ENCODE measurements at places on chromosomes 3 and 15. TPM values are rescaled to one million over a fixed set of nuclear protein-coding genes. Genes with fewer than 3 reads are reported as not detected.

ADAMTSL3 gene
- 0.32 TPM for total RNA-seq

PLOD2 gene
- 65.9 TPM for total RNA-seq

PLSCR5 gene
- total RNA-seq = not detected

DPPA4 gene
- total RNA-seq = not detected

GOLGB1 gene
- 67.1 TPM for total RNA-seq

GALNT15 gene
- 16.0 TPM for total RNA-seq

RBP2 gene
- total RNA-seq = not detected

RNF13 gene
- 60.8 TPM for total RNA-seq

VWA5B2 gene
- not detected for total RNA-seq

NTRK3 gene
- total RNA-seq = not detected

INSYN1 gene
- total RNA-seq = 2.5 TPM

SUCLG2 gene
- 80.5 TPM for total RNA-seq

ISL2 gene
- 6.7 TPM for total RNA-seq

SPATA16 gene
- total RNA-seq = not detected

PARL gene
- total RNA-seq = 30.7 TPM

BFSP2 gene
- not detected for total RNA-seq

PLS1 gene
- 0.17 TPM for total RNA-seq

C3orf49 gene
- total RNA-seq = not detected

GOLGA6L9 gene
- 1.7 TPM for total RNA-seq

RHCG gene
- 0.16 TPM for total RNA-seq

SOX2 gene
- not detected for total RNA-seq

PRTG gene
- total RNA-seq = 0.47 TPM

FANCD2OS gene
- total RNA-seq = not detected

MOBP gene
- not detected for total RNA-seq

XCR1 gene
- not detected for total RNA-seq

A4GNT gene
- total RNA-seq = not detected

ZNF620 gene
- 0.47 TPM for total RNA-seq

FEZF2 gene
- total RNA-seq = not detected

TNFSF10 gene
- total RNA-seq = 9.2 TPM

LOXL1 gene
- total RNA-seq = 201 TPM

PRR20G gene
- not detected for total RNA-seq

C15orf61 gene
- 1.7 TPM for total RNA-seq

PSTPIP1 gene
- not detected for total RNA-seq

SH2D7 gene
- not detected for total RNA-seq

LXN gene
- 269 TPM for total RNA-seq

GOLGA8R gene
- 2.7 TPM for total RNA-seq

RLBP1 gene
- total RNA-seq = not detected

DTX3L gene
- 14.2 TPM for total RNA-seq

C3orf20 gene
- total RNA-seq = not detected

PEX11A gene
- 10.8 TPM for total RNA-seq

C3orf52 gene
- total RNA-seq = 2.0 TPM

TMIE gene
- not detected for total RNA-seq

ACKR2 gene
- total RNA-seq = 0.26 TPM

Measured in bronchial smooth muscle cell (primary cell).